Activated CD4-positive, CD25-positive, alpha-beta regulatory T cell treated with anti-CD3 and anti-CD28 coated beads, Interleukin-2, amount 50 U/mL, for 72 hours (primary cell): ENCODE measurements at places on chromosomes 16 and 17.

DNA sequence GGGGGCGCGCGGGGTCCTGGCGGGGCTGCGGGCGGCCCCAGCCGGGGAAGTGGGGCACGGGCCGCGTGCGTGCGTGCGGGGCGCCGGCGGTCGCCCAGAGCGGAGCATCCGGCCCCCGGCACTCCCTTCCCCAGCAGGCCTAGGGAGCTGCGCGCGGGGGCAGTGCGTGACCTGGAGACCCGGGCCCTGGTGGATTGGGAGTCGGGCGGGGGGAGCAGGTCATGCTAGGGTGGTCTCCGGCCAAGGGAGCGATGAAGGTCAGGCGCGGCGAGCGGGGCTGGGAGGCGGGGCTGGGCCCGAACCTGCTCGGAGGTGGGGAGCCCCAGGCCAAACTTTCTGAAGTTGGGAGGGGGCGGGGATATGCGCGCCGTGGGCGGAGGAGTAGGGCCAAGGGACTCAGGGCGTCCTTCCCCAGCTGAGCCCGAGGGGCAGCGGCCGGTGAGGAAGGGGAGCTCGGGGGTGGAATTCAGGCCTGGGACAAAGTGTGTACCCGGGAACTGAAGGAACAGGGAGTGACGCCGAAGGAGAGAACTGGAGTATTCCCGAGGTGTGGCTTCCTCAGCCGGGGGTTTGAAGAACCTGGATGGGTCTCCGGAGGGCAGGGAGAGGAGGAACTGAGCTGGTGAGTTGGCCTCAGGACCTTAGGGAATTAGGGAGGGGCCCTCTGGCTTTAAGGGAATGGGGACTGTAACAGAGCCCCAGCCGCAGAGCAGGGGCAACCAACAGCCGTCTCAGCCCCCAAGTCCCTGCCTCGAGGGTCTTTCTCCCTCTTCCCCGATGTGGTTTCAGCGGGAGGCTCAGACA lies 589 bp downstream of the XYLT2 start:
- no peak for DNase-seq

- DNase-seq = peak; percentile 61
Measured at GRCh38 chr17:42387661-42388380, 421 bp downstream of the STAT3 start.

- DNase-seq = no peak
Measured at GRCh38 chr16:85569615-85570212, 43.4 kb upstream of the GSE1 start.

DNA sequence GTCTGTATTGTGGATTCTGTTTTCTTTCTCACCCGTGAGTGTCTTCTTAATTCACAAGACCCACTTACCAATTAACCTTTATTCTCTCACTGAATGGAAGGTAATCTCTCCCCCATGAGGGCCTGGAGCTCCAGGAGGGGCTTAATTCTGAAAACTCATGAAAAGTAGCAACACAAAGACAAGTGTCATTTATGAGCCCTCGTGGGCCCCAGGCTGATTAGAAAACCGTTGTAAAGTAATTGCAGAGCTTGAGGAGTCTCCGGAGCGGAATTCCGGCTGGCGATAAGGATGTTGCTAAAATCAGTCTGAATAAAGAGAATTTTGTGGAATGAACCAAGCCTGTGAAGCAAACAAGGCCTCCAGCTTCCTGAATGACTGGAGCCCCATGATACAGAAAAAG lies 301.5 kb downstream of the HAPSTR1 start:
- DNase-seq = no peak

GRCh38 chr16:76943921-76944320 lies 247.1 kb upstream of the MON1B start:
- DNase-seq = no peak

DNA sequence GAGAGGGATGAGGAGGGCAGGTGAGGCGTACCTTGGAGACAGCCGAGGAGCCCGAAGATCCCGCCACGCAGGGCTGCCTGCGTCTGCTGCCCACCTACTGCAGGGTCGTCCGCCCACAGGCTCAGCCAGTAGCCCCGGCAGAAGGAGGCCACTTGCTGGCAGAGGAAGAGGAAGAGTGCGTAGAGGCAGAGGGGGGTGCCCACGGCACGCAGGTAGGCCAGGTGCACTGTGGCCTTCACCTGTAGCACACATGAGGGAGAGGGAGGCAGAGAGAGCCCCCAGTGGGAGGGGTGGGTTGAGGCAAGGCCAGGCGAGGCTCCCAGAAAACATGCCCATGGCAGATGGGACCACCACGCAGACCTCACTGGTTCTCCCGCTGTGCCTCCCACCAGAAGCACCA lies 53.7 kb downstream of the ABCC6 start:
- no peak for DNase-seq

- no peak for DNase-seq
Measured at GRCh38 chr16:89805136-89805905, 11.1 kb downstream of the FANCA start.

GRCh38 chr16:15857724-15858560 lies 1.1 kb upstream of the MYH11 start:
- DNase-seq = no peak

DNA sequence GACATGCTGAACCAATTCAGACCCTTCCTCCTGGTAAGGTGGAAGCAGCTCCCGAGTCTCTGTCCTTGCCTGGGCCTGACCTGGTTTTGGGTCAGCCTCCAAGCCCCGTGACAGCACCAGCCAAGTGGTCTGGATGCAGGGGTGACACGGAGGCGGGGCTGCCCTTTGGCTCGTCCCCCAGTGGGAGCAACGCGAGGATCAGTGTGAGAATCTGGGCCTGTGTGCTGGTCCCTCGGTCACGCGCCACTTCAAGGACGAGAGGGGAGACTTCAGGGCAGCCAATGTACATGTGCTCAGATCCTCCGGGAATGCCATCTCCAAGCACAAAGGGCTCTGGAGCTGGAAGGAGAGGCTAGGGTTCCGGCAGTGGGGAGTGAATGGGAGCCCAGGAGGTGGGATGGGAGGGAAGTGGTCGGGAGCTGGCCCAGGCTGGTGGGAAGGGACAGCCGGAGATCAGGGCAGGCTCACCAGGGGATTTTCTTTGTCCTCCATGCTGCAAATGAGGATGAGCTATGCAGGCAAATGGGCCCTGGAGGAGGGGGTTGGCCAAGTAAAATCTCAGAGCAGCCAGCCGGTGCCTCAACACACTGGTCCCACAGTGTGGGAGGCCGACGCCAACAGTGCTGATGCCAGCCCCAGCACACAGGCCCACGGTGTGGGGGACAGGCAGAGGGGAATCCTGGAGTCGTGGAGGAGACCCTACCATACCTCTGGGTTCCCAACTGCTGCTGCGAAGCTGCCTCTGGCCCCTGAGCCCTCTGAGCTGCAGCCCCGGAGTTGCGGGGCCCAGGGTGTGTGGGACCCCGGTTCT lies 4.2 kb upstream of the NDRG4 start:
- DNase-seq = no peak

DNA sequence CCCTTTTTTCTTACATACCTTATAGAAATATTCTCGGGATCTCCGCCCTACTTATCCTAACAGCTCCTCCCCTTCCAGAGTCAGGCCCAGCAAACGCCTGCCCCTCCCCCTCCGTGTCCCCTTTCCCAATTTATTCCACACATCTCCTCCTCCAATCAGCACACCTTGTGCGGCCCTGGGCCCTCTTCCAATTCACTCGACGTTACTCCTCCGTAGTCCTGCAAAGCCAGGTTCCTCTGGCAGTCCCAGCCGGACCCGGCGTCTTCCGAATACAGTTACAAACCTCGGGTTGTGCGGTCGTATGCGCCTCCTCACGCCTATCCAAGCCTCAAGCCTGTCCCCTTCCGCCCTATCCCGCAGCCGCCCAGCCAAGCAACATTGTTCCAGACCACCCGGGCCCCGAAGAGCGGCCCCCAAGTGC lies 677 bp downstream of the CBX1 start:
- DNase-seq = no peak

- no peak for DNase-seq
Measured at GRCh38 chr17:31900877-31901276, 631 bp downstream of the UTP6 start.

DNA sequence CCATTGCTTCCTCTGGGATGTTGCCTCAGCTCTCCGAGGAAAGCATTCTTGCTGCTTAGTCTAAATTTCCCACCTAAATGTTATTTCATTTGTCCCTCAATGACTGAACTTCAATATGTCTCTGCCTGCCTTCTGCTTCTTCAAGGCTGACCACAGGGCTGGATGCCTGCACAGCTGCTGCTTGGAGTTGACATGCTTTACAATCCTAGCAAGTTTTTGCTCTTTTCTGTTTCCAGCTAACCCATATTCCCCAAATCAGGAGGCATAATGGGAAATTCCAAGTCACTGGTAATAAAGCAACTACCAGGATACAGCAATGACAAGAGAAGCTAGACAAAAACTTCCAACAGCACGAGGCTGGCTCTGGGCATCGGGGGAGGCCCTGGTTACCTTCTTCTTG lies 48.9 kb downstream of the GTF3C1 start:
- DNase-seq = no peak

- DNase-seq = no peak
Measured at GRCh38 chr17:66549731-66550207, 247.4 kb downstream of the PRKCA start.

GRCh38 chr17:43753493-43754129 lies 5.0 kb downstream of the SOST start:
- no peak for DNase-seq

GRCh38 chr17:58337600-58338453 lies 9.2 kb upstream of the TSPOAP1 start:
- DNase-seq = peak; percentile 90

- no peak for DNase-seq
Measured at GRCh38 chr17:66466840-66467367, 164.5 kb downstream of the PRKCA start.

DNA sequence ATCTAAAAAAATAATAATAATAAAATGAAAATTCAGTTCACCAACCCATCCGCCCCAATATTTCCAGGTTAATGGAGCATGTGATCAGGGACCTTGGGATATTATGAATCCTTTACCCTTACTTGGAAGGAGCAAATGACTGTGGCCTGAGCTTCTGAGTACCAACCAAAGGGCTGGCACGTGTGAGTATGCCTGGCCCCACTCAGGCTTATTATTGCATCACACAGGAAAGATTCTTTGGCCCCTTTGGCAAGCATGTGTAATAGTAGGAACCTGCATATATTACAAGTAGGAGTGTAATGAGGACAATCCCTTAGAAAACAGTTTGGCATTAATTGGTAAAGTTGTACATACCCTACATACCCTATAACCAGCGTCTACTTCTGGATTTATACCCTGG lies 7.2 kb upstream of the C17orf78 start:
- no peak for DNase-seq

GRCh38 chr16:3183445-3184139 lies 4.4 kb upstream of the OR1F1 start:
- DNase-seq = no peak

- DNase-seq = no peak
Measured at GRCh38 chr17:77282524-77283515, 142.1 kb downstream of the SEC14L1 start.

- DNase-seq = no peak
Measured at GRCh38 chr17:36760425-36760824, 159.0 kb downstream of the MRM1 start.

GRCh38 chr17:78665952-78666920 lies 89.0 kb upstream of the DNAH17 start:
- peak; percentile 52 for DNase-seq

- DNase-seq = no peak
Measured at GRCh38 chr17:55172612-55173011, 92.1 kb upstream of the HLF start.

DNA sequence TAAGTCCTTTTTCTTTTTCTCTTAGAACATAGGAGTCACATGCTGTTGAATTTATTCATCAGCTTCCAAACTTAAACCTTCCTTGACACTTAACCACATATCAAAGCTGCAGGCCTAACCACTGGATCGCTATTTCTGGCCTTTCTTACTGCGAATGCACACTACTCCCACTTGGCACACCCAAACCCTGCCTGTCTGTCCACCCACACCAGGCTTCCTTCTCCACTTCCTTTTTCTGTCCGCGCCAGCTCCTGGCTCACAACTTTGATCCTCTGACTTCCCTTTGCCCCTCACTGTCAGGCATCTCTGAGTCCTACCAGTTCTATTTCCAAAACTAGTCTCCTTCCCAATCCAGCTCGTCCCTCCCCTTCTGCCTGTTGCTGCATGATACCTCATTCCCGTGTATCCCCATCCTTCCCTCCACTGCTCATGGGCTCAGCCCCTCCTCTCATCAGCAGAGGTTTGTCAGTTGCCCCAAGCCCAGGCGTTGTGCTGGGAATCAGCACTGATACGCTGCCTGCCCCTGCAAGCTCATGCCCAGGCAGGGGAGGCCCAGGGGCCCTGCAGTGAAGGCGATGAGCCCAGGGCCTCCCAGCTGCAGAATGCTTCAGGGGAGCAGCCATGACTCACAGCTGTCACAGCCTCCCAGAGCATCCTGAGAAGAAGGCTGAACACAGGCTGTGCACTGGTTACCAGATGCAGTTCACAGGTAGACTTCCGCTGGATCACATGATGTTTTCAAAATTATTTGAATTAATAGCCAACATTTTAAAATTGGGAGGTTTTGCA lies 179.8 kb downstream of the KATNIP start:
- DNase-seq = no peak

- DNase-seq = no peak
Measured at GRCh38 chr17:49414271-49414621, 436 bp downstream of the PHB1 start.

DNA sequence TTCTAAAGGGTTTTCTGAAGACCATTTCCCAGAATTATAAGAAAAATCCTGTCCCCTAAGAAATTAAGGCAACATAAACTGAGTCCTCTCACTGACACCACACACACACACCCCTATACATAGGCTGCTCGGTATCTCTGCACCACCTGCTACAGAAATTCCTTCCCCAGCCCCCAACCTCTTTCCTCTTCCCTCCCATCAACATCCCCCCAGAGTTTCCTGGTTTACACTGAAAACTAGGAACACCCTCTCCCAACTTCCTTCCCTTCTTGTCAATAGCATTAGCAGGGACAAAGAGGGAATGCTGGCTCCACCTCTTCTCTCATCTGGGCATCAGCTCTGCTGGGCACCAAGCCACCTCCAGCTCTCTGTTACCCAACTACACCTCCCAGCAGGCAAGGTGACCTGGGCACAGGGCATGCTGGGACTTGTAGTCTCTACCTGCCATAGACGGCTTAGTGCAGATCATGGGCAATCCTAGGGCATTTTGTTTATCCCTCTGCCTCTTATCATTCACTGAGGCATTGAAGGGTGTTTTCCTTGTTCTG lies 15.7 kb downstream of the CAVIN1 start:
- DNase-seq = no peak
